EH (cell line): ENCODE measurements at places on chromosomes 7 and 10.

- DNase-seq: no peak
These were observed 215.3 kb upstream of the GLI3 start for GRCh38 chr7:42452356-42452755.

GRCh38 chr7:117704063-117704462 is 169.2 kb downstream of the CTTNBP2 start:
- no peak for DNase-seq

DNA sequence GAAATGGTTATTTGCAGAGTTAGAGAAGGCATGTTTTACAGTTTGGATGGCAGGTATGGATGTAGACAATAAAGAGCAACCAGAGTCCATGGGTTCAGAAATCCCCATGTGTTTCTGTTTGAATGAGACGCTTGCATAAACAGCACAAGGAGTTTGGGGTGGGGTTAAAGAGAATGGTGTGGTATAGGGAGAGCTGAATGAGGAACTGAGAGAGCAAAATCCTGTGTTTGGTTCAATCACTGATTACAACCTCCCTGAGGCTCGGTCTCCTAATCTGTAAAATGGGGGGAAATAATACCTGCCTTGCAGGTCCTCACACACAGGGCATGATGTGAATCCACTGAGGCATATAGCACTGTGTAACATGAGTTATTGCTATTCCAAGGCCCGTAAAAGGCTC is 23.7 kb downstream of the CAV1 start:
- no peak for DNase-seq

GRCh38 chr10:111650088-111650487 is 533.5 kb downstream of the GPAM start:
- no peak for DNase-seq

GRCh38 chr10:100923580-100923979 is 10.8 kb downstream of the SLF2 start:
- DNase-seq: peak; percentile 28

- DNase-seq: no peak
These were observed 39.3 kb downstream of the NUDCD3 start for GRCh38 chr7:44451123-44451522.

DNA sequence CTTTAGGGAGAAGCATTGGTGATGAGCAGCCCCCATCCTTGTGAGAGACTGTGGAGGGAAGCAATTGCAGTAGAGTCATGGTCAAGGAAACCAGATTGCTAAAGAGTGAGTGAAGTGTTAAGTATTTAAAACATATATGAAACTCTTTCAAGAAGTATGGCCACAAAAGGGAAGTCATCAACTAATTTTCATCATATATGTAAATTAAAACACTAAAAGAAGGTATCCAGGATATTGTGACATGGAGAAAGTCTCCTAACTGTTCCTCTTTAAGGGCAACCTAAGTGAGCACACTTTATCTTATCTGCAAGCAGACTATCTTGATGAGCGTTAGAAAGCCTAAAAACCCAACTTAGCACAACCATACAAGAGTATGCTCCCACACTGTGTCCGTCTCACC is 69.7 kb downstream of the CD36 start:
- DNase-seq: no peak

DNA sequence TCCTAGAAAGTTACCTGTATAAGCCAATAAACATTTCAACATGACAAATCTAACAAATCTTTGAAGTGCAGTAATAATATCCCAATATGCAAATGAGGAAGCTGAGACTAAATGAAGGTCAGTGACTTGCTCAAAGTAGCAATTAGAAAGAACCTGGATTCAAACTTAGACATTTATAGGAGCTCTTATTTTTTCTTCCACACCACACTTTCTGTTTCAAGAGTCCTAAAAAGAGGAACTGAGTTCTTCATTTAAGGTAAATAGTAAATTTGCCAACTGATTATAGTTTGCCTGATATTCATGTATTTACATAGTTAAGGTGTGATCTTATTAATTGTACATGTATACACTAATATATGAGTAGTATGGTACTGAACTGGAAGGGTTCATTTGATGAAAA is 44.0 kb downstream of the KLHDC10 start:
- no peak for DNase-seq

DNA sequence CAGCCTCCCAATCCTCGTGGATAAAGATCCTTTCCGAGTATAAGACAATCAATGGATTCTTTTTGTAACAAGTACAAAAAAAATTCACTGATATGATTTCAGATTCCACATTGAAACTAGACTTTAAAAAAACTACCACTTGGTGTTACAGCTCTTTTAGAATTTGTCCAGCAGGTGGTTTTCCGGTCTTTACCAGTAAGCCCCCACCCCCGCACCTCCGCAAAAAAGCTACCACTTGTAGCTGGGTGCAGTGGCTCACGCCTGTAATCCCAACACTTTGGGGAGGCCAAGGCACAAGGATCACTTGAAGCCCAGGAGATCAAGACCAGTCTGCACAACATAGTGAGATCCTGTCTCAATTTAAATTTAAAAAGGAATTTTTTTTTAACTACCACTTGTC is 19.8 kb downstream of the IGF2BP3 start:
- no peak for DNase-seq
